ENCODE measurements at places on chromosomes 7 and 10.

GRCh38 chr7:155665079-155665956 is 20.9 kb downstream of the RBM33 start:
- DNase-seq, result no peak

GRCh38 chr7:125033506-125033905 is 103.9 kb upstream of the POT1 start:
- DNase-seq, result peak; percentile 86

DNA sequence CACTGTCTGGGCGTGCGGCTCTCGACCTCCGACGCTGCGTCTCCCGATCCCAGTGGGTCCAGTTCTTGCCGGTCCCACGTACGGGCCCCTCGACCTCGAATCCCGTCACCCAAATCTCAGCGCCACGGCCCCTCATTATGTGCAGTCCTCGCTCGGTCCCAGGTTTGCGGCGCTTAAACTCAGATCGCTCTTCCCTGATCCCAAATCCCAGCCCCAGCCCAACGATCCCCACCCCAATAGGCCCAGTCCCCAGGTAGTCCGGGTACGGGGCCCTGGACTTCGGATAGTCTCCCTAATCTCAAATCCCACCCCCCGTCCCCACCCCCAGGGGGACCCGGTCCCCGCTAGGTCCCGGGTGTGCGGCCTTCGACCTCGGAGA is 666 bp downstream of the HNRNPF start:
- DNase-seq, result no peak

DNA sequence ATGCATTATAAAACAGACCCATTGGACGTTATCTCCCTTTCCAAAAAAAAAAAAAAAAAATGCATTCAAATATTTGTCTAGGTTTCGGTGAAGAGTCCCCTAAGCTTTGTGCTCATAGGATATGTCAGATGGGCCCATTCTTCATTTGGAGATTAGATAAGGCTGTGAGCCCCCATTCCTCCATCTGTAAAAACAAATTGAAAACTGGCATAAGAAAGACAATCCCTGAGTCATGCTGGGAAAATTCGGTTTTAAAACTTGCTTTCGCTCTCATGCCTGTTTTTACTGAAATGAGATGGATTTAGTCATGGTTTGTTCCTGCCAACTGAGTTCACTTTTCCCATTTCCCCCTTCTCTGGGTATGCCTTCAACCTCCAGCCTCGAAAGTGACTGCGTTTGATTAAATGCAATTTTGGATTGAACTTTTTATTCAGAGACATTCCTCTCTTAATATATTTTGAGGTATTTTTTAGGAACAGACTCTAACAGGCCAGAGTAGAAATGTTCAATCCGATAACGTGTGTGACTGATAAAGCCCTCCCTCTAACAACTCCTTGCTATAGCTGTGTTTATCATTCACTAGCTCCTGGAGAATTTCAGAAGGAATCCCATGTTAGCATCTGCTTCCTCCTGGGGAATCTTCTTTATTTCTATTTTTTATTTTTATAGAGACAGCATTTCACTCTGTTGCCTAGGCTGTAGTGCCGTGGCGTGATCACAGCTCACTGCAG is 190.9 kb upstream of the LYZL2 start:
- DNase-seq, result no peak

DNA sequence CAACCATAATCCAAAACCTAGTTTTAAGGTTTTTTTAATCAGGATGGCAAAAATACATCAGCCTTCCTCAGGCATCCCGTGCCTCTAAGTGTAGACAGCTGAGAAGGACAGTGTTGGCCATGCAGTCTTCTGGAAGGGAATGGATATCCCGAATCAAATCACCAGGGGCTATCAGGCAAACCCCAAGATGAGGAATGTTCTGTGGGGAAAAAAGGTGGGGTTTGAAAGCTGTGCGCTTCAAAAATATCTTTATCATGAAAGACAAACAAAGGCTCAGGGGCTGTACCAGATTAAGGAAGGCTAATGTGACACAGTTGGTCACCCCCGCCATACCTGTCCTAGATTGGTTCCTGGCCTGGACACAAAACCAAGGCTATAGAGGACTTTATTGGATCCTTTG is 5.4 kb downstream of the TMEM273 start:
- no peak for DNase-seq

DNA sequence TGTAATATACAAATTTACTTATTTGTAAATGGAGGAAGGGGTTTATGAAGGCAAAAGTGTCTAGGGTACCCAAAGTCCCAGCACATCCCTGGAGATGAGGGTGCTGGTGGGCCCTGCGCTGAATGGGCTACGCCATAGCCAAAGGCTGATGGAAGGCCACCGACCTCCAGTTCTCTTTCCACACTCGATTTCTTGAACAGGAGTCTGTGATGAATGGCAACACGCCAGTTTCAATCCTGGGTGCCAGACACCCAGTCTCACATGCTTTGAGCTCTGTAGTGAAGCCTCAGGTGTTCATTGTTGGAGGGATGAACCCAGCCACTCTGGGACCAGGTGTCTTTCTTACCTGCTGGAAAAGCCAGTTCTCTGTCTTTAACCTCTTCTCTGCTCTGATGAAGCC is 752 bp downstream of the LRMDA start:
- DNase-seq, result no peak

- peak; percentile 4 for DNase-seq
Measured at GRCh38 chr10:48364659-48365405, 58.4 kb downstream of the MAPK8 start.

GRCh38 chr7:47907981-47908616 is 40.2 kb downstream of the PKD1L1 start:
- no peak for DNase-seq

Data from NCI-H1092 (cell line).